T-helper 9 cell (primary cell): ENCODE measurements at places on chromosomes 12 and 14.

- DNase-seq = no peak
Measured at GRCh38 chr12:107379852-107380567, 286.7 kb upstream of the CRY1 start.

GRCh38 chr12:95238150-95238549, 20.5 kb downstream of the VEZT start:
- DNase-seq = no peak

- no peak for DNase-seq
Measured at GRCh38 chr12:75716291-75717025, 205.0 kb upstream of the KRR1 start.

DNA sequence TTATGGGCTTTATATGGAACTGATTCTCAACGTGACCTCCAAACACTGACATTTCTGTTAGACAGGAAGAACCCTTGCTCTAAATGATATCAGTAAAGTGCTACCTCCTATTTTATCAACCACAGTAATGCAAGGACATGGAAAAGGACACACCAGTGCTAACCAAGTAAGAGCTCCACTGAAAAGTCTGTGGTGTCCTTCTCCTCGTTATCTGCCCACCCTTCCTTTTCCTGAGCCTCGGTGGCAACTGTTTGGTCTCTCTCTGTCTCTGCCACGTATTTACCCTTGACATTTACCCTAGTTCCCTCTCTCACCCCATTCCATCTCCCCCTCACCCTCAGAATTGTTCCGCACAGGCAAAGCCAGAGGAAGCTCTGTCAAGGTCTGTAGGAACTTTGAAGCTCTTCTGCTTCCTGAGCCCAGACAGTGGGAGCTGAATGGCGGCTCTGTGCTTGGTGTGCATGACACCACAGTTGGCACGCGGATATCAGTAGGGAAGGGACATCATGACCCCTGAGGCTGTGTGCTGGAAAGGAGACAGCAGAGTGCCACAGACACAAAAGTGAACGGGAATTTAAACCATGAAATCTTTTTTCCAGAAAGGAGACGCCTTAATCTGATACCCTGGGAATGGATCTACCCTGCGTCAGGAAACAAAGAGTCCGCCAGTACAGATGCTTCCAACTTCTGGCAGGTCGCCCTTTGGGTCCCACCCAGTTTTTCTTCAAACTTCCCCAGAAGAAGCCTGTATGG, 50.8 kb downstream of the NTN4 start:
- no peak for DNase-seq

DNA sequence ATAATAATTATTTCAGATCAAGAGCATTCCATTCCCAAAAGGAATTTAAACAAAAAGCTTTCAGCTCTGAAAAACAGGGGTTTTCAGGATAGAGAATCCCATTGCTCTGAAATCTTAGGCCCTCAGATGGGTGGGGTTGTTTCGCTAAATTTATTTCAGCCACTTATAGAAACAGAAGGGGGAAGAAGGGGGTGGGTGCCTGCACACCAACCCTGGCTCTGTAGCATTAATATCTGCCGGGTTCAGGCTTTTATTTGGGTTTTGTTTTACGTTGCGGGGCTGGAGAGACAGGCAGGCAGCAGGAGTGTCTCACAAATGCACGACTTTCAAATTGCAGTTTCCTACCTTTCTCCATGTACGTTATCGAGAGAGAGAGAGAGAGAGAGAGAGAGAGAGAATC, 12.5 kb upstream of the ZFP36L1 start:
- DNase-seq = no peak

DNA sequence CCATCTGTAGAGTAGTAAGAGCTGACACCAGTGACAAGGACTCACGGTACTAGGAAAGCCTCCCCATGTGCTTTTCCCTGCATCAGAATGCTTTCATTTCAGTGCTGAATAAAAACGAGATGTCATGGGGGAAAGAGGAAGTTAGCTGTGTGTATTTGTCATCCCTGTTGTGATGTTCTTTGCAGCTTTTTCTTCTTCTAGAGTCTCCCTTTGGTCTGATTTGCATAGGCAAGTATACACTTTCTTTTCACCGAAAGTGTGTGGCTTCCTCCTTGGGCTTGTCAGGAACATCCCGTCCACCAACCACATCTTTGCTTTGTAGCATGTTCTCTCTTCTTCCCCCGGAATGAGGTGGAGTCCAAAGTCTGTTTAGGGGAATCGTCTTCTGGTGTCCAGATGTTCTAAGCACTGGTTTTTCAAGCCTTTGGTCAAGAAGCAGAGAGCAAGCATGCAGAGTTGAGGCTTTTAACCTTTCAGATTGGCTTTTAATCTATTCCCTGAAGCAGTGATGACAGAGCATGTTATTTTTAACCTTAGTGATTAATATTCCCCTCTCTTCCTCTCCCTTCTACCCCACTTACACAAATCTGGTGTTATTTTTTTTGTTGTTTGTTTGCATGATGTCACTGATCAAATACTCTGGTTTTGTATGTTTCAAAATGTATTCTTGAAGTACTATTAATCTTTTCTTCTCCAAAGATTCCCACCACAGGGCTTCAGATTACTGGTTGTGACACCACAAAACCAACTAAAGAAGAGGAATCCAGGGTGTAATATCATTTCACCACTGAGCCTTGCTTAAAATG, 163.4 kb downstream of the SAMD4A start:
- no peak for DNase-seq

DNA sequence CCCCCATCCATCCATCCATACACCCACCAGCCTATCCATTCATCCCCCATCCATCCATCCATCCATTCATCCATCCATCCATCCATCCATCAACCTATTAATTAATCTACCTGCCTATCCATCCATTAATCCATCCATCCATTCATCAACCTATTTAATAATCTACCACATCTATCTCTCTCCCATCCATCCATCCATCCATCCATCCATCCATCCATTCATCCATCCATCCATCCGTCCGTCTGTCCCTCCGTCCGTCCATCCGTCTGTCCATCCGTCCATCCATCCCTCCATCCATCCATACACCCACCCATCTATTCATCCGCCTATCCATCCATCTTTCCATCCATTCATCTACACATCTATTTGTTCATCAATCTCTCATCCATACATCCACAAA, 205.3 kb downstream of the VRK1 start:
- DNase-seq = no peak
